ENCODE measurements at places on chromosomes 16 and 17. TPM values are rescaled to one million over a fixed set of nuclear protein-coding genes. Genes with fewer than 3 reads are reported as not detected.

Gene SCARF1
- 0.21 TPM for total RNA-seq

Gene SSTR5
- total RNA-seq, result not detected

Gene ABI3
- total RNA-seq, result not detected

Gene BAIAP3
- total RNA-seq, result 0.24 TPM

Gene GPR179
- 0.24 TPM for total RNA-seq

Gene HOXB6
- 0.21 TPM for total RNA-seq

Gene SLC5A11
- total RNA-seq, result not detected

All from tracheal epithelial cell (primary cell).